ENCODE measurements at places on chromosomes 11 and 22.

DNA sequence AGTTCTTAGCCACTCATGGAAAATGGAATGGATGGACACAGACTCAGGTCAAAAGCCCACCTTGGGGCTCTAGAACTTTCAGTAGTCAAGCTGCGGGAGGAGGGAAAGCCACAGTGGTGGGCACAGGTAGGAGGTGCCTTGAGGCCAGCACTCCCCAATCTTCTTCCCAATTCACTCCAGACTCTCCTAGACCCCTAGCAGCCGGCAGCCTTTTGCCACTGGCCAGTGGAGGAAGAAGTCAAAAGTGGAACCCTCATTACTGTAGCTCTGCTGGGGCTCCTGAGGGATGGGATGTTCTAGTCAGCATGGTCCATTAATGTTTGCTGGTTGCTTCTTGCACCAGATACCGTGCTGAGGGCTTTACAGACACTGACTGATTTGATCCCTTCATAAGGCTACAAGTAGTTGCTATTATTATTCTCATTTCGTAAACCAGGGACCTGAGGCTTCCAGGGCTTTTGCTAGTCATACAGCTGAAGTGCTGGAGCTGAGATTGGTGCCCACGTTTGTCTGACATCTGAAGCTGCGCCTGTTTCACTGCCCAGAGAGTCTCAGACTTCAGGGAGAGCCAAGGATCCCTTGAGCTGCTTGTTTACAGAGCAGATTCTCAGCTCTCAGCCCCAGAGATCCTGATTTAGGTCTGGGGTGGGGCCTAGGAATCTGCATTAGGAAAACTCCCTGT is 1.1 kb downstream of the UCP3 start:
- DNase-seq: no peak

DNA sequence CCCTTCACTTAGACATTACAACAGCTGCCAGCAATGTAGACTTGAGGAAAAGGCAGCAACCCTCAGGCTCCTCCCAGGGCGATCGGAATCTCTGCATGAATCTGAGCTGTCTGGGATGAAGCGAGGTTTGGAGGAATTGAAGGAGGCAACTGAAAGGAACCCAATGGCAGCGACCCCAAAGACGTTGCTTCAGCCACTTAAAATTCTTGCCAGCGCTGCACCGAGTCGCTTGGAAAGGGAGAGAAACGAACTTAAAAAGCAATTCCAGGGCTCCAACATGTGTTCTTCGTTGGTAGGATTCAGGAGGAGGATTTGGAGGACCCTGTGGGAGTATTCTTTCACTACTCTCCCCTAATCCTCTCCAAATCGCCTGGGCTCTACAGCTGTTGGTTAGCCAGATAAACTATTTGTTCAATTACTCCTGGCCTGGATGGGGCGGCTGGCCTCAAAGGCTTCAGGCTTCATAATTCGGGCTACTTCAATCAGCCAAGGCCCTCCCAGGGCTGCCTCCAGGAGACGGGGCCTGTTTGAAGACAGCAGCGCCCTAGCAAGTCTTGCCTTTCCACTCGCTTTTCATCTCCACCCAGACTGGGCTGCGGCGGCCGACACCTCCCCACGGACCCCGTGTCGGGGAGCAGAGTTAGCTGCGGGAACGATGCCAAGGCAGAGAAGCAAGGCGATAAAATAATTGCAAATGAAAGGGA is 72.4 kb upstream of the TMEM45B start:
- no peak for DNase-seq

- DNase-seq: no peak
Measured at GRCh38 chr11:78140392-78141077, 1.1 kb upstream of the ALG8 start.

- no peak for DNase-seq
Measured at GRCh38 chr22:37258753-37259401, 14.8 kb upstream of the RAC2 start.

DNA sequence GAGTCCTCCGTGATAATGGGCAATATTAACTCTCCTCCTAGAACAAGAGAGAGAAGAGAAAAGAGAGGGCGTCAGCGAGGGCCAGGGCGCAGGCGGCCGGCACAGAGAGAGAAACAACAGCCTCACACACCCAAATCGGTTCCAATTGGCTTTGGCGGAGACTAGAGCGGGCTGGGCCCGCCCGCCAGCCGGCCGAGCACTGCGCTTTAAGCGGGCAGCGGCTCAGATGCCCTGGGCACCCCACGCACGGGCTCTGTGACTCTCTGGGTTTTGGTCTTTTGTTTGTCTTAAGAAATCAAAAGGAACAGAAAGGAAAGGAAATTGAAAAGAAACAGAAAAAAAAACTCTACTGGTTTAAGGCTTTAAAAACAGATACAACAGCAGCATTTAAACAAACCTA is 17.0 kb downstream of the SLC22A12 start:
- no peak for DNase-seq

DNA sequence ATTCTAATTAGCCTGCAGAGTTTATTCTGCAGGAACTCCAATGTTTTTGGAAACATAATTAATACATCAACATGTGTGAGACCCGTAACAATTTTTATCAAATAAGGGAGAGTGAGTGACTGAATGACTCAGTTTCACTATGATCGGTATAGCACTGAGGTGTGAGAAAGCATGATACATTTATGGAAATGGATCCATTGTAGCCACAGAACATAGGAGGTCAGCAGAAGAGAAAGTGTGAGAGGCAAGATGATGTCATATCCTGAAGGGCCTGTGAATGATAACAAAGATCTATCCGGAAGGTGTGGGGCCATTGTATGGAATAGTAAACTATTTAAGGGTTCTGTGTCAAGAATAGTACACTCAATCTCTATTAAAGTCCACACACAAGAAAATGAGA is 1406.1 kb upstream of the TENM4 start:
- no peak for DNase-seq

- no peak for DNase-seq
Measured at GRCh38 chr11:128903248-128904061, 12.3 kb downstream of the KCNJ5 start.

GRCh38 chr22:19522190-19522880 is 1.9 kb downstream of the CLDN5 start:
- DNase-seq: no peak

DNA sequence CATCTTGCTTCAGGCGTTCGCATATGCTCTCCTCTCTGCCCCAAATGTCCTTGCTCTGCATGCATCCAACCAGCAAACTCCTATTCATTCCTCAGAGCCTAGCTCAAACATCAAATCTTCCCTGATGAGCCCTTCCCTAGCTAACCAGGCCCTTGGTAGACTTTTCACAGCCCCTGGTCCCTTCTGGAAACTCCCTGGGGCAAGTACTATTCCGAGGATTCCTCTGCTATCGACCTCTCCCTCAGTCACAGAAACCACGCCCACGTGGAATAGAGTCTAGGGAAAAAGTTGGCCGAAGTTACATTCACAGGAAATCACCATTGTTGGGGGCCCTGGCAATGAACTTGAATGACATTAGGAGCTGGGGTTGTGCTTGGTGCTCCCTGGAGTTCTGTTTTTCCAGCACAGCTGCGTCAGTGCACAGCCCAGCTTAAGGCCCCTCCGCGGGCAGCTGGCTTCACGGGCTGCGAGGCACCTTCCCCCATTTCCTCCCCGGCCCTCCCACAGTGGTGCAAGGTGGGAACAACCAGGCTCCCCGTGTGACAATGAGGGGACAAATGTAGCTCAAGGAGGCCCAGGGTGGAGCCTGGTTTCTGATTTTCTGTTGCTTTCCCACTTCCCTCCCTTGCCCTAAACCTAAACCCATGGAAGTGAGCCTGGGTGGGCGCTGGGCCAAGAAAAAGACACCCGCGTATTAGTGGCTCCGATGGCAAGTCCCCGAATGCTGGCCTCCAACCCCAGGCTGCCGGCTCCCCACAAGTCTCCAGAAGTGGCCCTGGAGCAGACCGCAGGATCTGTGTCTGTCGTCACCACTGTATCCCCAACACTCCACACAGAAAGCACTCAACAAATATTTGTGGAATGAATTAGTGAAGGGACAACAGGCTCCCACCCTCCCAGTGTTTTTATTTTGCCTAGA is 4.3 kb upstream of the ATP5MGL start:
- DNase-seq: no peak

DNA sequence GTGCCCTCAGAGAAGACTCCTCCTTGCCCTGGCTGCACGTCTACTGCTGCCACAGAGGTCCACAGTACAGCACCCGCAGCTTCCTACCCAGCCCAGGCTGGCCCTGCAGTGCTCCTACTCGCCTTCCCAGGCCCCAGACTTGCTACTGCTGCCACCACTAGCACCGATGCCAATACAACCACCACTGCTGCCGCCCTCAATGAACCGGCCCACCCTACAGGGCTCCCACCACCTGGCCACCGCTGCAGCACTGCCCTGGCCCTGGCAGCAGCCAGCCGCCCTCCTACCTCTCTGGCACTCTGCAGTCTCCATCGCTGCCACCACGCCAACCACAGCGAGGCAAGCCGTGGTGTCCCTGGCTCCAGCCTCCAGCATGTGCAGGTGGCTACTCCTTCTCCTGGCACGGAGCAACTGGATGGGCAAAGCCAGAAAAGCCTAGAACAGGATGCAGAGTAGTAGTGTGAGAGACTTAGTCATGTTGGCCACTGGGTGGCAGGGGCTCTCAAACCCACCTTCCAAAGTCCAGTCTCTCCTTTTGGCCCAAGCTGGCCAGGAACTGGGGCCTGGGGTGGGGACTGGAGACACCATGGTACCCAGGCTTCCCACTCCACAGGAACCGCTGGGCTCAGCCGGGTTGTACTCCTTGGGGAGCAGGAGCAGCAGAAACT is 39.4 kb downstream of the C22orf42 start:
- DNase-seq: no peak

GRCh38 chr11:10322830-10323792 is 18.2 kb downstream of the ADM start:
- peak; percentile 30 for DNase-seq

DNA sequence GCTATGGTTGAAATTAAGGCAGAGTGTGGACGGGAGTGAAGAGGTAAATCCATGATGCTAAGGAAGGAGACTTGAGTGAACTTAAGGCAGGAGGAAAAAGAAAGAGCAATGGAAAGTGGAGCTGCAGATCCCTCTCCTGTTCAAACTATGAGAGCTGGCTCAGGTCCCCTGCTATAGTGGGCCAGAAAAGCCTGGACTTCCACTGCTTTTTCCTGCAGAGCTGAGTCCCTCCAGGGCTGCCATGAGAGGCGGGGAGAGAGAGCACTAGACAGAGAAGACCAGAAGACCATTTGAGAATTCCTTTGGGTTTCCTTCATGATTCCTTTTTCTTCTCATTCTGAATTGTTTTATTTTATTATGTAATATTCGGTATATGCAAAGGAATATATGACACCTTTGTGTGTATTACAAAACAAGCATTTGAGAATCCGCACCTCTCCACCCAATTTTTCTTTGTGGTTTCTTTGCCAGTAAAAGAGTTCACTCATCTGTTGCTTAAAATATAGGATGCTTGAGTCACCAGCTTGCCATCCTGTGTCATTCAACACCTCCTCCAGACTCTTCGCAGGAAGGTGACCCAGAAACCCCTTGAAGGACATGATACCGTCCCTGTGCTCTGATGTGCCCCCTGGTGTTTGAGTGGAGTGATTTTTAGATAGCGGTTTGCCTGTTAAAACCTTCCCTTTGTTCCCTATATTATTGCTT is 24.4 kb downstream of the SREBF2 start:
- peak; percentile 63 for DNase-seq

- no peak for DNase-seq
Measured at GRCh38 chr22:31089160-31090100, 8.3 kb downstream of the SMTN start.

DNA sequence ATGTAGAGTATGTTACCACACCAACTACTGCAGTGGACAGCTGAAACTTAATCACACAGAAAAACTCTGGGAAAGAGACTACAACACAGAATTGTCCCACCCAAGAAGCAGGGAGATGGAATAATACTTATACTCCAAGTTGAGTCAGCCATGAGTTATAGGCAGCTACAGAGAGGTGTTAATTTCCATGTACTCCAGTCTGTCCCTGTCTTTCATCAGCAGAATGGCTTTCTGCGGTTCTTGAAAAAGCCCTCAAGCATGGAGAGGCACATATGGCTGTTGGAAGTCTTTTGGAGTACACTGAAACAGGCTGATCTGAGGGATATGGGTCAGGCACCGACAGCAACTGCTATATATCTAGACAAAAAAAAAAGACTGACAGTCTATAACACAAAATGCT is 219.5 kb downstream of the DLG2 start:
- DNase-seq: no peak

DNA sequence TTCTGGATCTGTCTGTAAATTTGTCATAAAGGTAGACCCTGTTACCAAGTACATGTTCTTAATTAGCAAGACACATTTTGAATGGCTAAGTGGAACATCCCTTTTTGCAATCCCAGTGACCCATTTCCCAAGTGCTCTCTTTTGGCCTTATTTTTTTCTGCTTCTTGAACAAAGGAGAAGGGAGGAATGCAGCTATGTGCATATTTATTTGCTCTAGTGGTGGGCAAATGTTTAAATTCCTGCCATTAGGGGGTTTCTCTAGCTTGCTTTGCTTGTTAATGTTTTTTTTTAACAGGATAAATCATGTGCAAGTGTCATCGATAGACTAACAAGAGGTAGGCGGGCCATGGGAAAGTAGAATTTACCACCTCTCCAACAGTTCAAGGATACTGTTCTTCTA is 135.7 kb downstream of the COMMD9 start:
- DNase-seq: no peak

DNA sequence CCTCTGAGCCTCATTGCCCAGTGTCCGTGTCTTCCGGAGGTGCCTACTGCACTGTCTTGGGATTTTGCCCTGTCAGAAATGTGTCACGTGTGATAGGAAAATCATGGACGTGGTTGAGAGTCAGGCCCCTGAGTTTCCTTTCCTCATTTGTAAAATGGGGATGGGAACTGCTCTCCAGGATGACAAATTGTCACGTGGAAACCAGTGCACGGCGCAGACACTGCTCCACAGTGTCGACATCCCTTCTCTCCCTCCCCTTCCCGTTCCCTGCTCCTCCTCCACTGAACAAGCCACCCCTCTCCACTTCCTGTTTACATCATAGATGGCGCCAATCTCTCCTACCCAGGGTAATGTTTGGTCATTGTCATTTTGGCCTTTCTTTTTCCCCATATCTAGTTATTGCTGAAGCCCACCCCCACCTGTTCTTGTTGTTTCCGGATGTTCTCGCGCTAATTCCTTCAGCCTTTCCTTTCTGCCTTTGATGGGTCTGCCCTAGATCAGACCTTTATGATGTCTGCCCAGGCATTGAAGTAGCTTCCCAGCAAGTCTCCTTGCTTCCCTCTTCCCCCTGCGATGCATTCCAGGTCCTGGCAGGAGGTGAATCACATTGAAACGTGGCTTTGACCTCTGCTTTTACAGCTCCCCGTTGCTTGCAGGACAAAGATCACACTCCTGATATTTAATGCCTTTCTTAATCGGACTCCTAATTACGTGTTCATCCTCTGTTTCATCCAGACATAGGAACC is 91.8 kb downstream of the TBC1D22A start:
- DNase-seq: no peak

GRCh38 chr11:15988693-15989231 is 367.6 kb downstream of the SOX6 start:
- no peak for DNase-seq

- DNase-seq: no peak
Measured at GRCh38 chr22:40046126-40046525, 51.4 kb downstream of the FAM83F start.

DNA sequence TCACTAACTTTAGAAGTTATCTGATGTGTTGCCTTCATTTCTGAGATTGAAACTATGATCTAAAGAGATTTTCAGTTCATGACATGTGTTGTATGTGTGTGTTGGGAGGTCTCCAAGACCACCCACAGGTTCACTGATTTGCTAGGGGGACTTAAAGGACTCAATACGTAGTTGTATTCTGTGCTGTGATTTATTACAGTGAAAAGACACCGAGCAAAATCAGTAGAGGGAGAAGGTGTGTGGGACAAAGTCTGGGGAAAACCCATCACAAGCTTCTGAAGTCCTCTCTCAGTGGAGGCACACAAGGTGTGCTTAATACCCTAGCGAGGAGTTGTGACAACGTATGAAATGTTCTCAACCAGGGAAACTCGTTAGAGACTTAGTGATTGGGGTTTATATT is 35.6 kb downstream of the RNF169 start:
- DNase-seq: no peak

All from stimulated activated CD4-positive, alpha-beta T cell treated with anti-CD3 and anti-CD28 coated beads, Interleukin-12 subunit alpha, Interleukin-12 subunit beta, amount 100 ng/mL, for 4 hours (primary cell).